Vagina (tissue), 2 donors: ENCODE measurements at places on chromosomes 12 and 14. TPM values are rescaled to one million over a fixed set of nuclear protein-coding genes. Genes with fewer than 3 reads are reported as not detected.

The TMEM233 gene
- total RNA-seq, result 0.49 TPM

The MAP3K12 gene
- total RNA-seq, result 21.9 TPM

The CCDC175 gene
- not detected for total RNA-seq

The KRT71 gene
- total RNA-seq, result not detected

The ADAM21 gene
- total RNA-seq, result not detected

The KLRD1 gene
- 4.4 TPM for total RNA-seq

The VRTN gene
- not detected for total RNA-seq

The PEBP1 gene
- total RNA-seq, result 167 TPM

The HOXC12 gene
- not detected for total RNA-seq

The DPF3 gene
- total RNA-seq, result not detected

The SDR9C7 gene
- 11.0 TPM for total RNA-seq

The ANKS1B gene
- total RNA-seq, result 11.5 TPM

The ZFHX2 gene
- total RNA-seq, result 0.74 TPM

The DAD1 gene
- 145 TPM for total RNA-seq

The LRTM2 gene
- not detected for total RNA-seq

The SLC38A4 gene
- not detected for total RNA-seq

The CCDC197 gene
- total RNA-seq, result not detected

The BDKRB1 gene
- total RNA-seq, result 2.5 TPM

The KCNH3 gene
- not detected for total RNA-seq

The TAMALIN gene
- 47.1 TPM for total RNA-seq
